Activated T-cell treated with anti-CD3 and anti-CD28 coated beads, Interleukin-2, amount 50 U/mL, for 1 hour (primary cell): ENCODE measurements at places on chromosomes 1 and 21.
A peak's percentile ranks its signal among the peaks of the same experiment; 100 is the strongest.

DNA sequence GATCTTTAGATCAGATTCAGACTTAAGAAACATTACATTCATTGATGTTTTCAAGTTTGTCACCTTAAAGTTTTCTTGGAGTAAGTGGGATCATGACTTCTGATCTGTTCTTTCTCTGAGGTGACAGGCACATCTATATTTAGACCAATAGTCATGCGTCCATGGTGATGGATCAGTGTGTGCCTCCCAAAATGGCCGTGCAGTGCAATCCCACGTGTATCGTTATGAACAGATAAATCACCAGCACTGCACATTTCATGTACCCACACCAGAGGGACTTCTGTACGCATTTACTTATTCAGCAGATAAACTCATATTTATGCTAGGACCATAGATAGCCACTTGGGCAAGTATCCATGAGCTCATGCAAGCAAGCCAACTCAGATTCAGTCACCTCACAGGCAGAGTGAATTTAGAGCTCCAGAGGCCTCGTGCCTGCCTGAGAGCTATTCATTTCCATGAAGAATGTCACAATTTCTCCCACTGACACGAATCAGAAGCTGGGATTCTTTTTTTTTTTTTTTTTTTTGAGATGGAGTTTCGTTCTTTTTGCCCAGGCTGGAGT, 13.9 kb upstream of the WDR26 start:
- no peak for DNase-seq

- DNase-seq: no peak
Measured at GRCh38 chr1:82485591-82486369, 685.0 kb downstream of the ADGRL2 start.

DNA sequence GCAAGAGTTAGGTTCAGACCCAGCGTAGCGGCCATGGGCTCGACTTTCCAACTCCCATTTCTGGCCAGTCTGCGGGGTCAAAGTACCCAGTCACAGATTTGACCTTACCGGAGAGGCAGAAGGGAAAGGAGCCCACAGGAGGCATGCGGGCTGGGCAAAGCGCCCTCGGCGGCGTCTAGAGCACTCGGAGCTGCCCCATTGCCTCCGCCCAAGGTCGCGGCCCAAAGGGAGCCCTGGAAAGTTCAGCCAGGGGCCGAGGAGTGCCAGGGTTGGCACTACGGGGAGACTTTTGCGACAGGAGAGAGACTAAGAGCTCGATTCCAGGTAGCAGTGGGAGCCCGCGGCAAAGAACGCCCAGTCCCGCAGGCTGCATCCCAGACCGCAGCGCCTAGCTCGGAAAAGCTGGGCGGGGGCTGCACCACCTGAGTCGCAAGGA, 896 bp downstream of the KANK4 start:
- DNase-seq: no peak

DNA sequence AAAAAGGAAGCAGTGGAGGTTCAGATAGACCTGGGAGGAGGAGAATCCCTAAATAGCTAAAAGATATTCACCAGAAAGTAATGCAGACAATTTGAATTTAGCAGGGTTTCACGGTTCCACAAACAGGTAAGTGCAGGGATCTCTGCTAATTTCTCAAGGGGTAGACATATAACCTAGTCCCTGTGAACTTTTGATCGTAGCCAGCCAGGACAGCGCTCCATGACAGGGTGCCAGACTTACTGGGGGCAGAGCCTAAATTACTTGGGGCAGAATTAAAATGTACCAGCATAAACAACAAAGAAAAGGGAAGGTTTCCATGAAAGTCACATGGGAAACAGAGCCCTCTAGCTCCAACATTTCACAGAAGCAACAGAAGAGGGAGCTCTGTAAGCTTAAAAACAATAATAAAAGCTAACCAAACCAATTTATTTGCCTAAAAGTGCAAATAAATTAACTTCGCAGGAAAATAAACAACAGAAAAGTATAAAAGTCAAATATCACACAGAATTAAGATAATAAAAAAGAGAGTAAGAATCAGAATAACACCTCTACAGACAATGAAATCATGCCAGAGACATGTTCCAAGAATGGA, 198.3 kb downstream of the DUSP10 start:
- no peak for DNase-seq

GRCh38 chr1:183161391-183161790, 24.7 kb upstream of the LAMC2 start:
- no peak for DNase-seq

DNA sequence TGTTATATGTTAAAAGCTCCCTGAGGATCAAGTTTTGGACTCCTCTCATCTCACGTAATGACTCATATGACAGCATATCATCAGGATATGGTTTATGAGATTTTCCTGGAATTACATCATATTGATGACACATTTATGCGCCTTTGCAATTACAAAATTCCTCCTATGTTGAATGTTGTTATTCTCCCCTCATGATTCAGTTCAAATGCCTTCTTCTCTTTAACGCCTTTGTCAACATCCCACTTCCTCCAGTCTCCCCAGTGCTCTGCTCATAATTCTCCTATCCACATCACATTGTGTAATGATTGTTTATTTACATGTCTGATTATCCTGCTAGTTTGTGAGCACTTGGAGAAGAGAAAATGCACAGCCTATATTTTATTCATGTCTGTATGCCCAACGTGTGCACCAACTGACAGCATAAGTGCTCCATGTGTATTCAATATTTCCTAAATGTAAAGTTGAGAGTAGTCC, 80.9 kb upstream of the BACH1 start:
- DNase-seq: no peak

DNA sequence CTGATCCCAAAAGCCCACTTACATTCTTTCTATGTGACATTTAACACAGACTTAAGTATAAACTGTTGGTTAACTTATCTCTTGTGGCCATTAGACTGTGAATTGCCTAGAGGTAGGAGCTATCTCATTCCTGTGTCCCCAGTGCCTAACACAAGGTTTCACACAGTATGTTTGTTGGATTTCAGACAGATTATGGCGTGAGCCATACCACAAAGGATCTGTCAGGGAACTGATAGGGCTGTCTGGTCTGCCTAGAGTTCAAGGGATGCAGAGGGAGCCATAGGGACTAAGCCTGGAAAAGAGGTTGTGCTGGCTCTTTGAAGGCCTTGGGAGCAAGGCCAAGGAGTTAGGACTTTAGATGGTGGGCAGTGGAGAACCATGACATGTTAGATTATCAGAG, 40.0 kb downstream of the MEF2D start:
- DNase-seq: no peak

- no peak for DNase-seq
Measured at GRCh38 chr1:183365676-183366075, 52.5 kb downstream of the NMNAT2 start.

GRCh38 chr1:25004355-25004754, 74.3 kb upstream of the RUNX3 start:
- DNase-seq: no peak

DNA sequence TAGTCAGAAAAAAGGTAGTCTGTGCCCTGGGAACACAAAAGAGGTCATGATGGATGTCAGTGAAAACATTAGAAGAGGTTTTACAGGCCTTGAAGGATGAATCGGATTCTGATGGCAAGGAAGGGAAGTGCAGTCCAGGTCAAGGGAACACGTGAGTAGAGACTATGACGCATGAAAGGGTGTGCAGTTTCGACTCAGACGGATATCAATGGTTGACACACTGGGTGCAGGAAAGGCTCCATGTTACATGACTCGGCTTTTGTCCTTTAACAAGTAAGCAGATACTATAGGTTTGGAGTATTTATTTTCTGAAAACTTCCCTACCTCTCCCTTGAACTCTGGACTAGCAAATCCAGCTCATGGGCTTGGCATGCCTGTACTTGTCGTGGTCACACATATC, 55.3 kb downstream of the SEC16B start:
- no peak for DNase-seq

GRCh38 chr21:34882719-34883131, 166.4 kb downstream of the RUNX1 start:
- no peak for DNase-seq

DNA sequence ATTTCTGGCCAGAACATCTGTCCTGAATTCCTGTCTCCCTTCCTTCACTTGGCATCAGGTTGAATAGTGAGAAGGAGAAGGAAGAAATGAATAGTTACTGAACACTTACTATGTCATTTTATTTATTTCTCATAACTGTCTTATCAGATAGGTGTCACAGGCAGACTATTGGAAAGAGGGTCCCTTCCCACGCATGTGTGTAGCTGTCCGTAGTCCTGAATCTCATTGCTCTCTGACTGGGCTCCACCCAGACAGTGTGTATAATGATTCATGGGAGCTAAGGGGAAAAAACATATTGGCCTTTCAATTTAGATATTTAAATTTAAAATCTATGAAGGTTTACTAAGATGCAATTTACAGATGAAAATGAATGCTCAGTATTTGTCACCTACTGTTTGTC, 86.1 kb downstream of the OMA1 start:
- no peak for DNase-seq

DNA sequence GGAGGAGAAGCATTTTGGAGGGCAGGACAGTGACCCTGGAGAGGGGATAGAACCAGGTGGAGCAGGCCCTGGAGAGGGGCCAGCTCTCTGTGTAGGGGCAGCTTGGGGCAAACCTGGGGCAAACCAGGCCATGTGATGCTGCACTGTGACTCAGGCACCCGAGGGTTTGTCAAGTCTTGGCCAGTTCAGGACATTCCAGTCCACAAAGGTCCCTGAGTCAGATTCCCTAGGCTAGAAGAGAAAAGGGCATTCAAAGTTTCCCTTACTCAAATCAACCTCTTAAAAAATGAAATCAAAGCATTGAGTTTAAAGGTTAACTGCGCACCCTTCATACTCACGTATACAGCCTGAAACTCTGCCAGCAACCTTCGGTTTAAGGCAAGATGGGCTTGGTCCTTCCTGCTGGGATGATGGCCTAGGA, 25.2 kb upstream of the PLA2G2C start:
- no peak for DNase-seq

DNA sequence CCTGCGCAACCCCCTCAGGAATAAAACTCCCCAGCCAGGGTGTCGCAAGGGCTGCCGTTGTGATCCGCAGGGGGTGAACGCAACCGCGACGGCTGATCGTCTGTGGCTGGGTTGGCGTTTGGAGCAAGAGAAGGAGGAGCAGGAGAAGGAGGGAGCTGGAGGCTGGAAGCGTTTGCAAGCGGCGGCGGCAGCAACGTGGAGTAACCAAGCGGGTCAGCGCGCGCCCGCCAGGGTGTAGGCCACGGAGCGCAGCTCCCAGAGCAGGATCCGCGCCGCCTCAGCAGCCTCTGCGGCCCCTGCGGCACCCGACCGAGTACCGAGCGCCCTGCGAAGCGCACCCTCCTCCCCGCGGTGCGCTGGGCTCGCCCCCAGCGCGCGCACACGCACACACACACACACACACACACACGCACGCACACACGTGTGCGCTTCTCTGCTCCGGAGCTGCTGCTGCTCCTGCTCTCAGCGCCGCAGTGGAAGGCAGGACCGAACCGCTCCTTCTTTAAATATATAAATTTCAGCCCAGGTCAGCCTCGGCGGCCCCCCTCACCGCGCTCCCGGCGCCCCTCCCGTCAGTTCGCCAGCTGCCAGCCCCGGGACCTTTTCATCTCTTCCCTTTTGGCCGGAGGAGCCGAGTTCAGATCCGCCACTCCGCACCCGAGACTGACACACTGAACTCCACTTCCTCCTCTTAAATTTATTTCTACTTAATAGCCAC, 696 bp downstream of the TGFB2 start:
- DNase-seq: peak; percentile 36

- DNase-seq: no peak
Measured at GRCh38 chr21:17819877-17820229, 697 bp upstream of the C21orf91 start.

- DNase-seq: no peak
Measured at GRCh38 chr1:209045331-209046057, 538.0 kb upstream of the CAMK1G start.

DNA sequence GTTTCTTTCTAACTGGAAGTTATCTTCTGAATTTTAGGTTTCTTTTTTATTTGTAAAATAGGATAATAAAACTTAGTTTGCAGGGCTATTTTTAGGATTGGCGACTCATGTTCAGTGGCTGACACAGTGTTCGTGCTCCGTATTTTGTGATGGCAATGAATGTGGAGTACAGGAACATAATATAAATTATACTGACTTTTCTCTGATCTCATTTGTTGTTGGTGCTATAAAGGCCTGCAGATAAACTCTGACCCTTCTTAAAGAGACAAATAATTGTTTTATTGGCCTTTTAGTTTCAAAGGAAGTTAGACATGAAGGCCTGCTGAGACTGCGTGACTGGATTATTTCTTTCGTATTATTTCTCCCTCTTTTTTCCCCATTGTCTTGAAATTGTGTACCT, 339.6 kb downstream of the PDE4B start:
- DNase-seq: no peak

GRCh38 chr1:53678938-53679825, 59.8 kb downstream of the GLIS1 start:
- no peak for DNase-seq

GRCh38 chr21:40972151-40972550, 125.2 kb upstream of the DSCAM start:
- no peak for DNase-seq

- DNase-seq: no peak
Measured at GRCh38 chr1:228323401-228323800, 83.2 kb downstream of the TRIM11 start.

- no peak for DNase-seq
Measured at GRCh38 chr21:16363100-16363499, 633.3 kb downstream of the USP25 start.

- DNase-seq: no peak
Measured at GRCh38 chr1:229156872-229157271, 114.0 kb upstream of the RAB4A start.

DNA sequence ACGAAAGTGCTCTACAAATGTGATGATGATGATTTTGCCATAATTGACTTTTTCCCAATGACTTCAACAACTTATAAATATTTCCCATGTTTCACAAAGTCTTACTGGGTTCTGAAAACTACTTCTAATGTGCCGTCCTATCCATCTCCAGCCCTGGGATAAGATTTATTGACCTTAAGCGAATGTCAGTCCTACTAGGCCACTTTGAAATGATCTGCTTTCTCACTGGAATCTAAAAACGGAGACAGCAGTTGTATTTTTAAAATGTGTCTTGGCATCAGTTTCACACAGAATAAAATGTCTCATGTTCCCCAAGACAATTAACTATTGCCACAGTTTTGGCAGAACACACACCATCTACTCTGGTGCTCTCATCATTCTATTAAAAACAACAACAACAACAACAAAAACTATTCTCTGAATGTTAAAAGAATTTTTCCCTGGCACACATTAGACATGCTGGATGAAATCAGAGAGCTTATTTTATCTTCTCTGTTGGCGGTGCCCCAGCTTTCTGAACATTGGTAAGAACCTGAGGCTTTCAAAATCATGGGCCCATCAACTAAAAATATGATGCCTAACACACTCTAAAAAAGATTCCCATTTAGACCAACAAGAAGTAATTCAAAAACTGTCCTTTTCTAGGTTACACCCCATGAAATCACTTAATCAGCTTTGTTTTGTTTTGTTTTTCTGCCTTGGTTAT, 23.1 kb upstream of the DNASE2B start:
- DNase-seq: no peak

DNA sequence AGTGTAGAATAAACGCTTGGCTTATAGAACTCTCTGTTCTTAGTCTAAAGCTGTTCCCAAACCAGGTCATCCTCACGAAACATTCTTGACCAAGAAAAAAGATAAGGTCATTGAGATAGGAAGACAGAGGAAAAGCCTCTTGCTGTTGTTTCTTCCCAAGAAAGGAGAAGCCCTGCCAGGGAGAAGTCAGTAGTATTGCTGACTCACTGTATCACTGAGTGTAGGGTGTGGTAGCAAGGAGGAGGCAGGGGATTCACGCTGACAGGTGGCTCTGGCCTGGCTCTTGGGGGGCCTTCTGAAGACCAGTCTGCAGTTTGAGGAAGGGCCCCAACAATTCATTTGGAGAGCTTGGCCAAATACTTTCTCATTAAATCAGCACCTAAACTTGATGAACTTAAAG, 97.8 kb downstream of the CD247 start:
- no peak for DNase-seq
